ENCODE measurements at places on chromosomes 1 and 21. TPM values are rescaled to one million over a fixed set of nuclear protein-coding genes. Genes with fewer than 3 reads are reported as not detected.

The MIXL1 gene
- total RNA-seq, result 0.09 TPM

The FAM131C gene
- 13.5 TPM for total RNA-seq

The SPRR2A gene
- not detected for total RNA-seq

The SLC45A1 gene
- total RNA-seq, result 11.3 TPM

The HAPLN2 gene
- not detected for total RNA-seq

The RCSD1 gene
- total RNA-seq, result 0.08 TPM

The CD52 gene
- total RNA-seq, result not detected

The FLG2 gene
- not detected for total RNA-seq

The TLCD4 gene
- 7.5 TPM for total RNA-seq

The LCE1F gene
- not detected for total RNA-seq

The S100A9 gene
- total RNA-seq, result 0.59 TPM

The PYHIN1 gene
- total RNA-seq, result not detected

The SPRR2E gene
- not detected for total RNA-seq

Data from A549 treated with AZD2906 at 1 μM for 4 hours (cell line).